Retina (tissue), 1 donor: ENCODE measurements at places on chromosomes 7 and 10.

- DNase-seq = no peak
Observed at GRCh38 chr10:89615112-89615511, 29.9 kb downstream of the PANK1 start.

- no peak for DNase-seq
Observed at GRCh38 chr7:78968951-78969350, 484.5 kb downstream of the MAGI2 start.

GRCh38 chr7:20440472-20441105 lies 109.9 kb downstream of the ITGB8 start:
- DNase-seq = no peak

DNA sequence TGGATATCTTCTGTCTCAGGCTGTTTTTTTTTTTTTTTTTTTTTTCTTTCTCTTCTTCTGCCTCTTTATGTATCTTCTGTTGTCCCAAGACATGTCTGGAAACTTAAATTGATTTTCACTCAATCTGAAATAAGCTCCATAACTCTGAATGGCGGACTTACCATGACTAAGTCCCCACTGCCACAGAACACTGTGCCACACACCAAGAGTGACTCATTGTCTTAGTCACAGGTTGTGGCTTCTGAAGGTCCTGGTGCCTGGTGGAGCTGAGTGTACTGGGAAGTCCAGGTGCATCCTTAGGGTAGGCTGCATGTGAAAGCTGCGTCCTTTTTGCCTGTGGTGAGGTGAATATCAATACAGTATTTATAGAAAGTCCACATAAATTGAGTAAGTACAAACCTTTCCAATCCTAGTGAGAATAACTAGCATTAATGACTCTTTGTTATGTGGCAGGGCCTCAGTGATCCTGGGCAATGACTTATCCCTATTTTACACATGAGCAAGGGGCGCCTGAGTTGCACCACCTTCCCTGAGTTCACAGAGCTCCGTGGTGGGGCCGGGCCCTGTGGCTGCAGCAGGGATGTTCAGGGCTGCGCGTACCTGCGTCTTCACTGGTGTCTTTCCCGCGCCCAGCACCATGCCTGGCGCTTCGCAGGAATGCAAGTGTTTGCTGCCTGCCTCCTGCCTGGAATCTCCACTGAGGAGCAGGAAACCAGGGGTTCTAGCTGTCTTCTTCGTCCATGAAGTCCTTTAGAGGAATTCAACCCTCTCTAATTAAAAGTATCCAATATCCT lies 4.3 kb downstream of the PFKP start:
- no peak for DNase-seq

GRCh38 chr7:148290538-148290937 lies 300.0 kb upstream of the C7orf33 start:
- no peak for DNase-seq

DNA sequence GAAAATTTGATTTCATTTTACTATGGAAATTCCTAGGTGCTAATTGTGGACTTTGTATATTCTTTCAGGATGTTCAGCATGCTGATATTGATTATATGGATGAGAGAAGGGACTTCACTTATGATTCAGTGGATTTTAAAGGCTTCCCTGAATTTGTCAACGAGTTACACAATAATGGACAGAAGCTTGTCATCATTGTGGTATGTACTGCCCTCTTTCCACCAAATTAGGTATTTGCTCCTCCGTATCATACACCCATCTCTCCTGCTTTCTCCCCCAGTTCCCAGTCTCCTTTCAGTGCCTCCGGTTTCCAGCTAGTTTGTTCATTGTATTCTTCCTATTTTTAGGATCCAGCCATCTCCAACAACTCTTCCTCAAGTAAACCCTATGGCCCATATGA lies 34.6 kb downstream of the MGAM start:
- DNase-seq = no peak

- DNase-seq = no peak
Observed at GRCh38 chr7:1220977-1221745, 11.5 kb upstream of the UNCX start.

DNA sequence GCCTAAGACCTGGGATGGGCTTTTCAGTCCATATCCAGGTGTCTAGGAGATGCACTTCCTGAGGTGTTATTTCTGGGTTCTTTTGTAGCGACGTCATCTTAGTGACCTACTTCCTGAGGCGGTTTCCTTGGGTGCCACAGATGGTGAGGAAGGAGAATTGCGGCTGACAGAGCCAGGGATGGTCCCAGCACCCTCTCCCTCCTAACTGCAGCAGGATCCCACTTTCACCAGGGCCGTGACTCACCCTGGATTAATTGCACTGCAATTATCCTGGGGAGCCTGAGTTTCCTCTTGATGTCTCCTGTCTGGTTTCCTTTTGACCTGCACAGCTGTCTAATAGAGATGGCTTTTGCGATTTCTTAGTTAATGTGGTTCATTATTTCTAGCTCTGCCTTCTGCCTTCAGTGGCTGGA lies 271.7 kb downstream of the TCF7L2 start:
- DNase-seq = no peak

GRCh38 chr10:119410361-119411116 lies 132.0 kb downstream of the RGS10 start:
- no peak for DNase-seq

DNA sequence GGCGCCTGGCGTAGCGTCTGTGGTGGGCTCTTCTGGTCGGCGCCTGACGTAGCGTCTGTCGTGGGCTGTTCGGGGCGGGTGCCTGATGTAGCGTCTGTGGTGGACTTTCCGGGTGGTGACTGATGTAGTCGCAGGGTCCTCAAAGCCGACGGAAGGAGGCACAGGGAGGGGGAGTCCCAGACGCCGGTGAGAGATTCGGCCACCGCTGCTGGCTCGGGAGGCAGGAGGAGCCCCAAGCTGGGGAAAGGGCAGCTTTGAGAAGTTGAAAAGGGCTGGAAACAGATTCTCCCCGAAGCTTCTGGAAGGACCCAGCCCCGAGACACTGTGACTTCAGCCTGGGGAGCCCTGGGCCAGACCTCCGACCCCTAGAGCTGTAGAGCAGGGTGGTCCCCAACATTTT lies 105.7 kb downstream of the DNAJB6 start:
- DNase-seq = no peak

DNA sequence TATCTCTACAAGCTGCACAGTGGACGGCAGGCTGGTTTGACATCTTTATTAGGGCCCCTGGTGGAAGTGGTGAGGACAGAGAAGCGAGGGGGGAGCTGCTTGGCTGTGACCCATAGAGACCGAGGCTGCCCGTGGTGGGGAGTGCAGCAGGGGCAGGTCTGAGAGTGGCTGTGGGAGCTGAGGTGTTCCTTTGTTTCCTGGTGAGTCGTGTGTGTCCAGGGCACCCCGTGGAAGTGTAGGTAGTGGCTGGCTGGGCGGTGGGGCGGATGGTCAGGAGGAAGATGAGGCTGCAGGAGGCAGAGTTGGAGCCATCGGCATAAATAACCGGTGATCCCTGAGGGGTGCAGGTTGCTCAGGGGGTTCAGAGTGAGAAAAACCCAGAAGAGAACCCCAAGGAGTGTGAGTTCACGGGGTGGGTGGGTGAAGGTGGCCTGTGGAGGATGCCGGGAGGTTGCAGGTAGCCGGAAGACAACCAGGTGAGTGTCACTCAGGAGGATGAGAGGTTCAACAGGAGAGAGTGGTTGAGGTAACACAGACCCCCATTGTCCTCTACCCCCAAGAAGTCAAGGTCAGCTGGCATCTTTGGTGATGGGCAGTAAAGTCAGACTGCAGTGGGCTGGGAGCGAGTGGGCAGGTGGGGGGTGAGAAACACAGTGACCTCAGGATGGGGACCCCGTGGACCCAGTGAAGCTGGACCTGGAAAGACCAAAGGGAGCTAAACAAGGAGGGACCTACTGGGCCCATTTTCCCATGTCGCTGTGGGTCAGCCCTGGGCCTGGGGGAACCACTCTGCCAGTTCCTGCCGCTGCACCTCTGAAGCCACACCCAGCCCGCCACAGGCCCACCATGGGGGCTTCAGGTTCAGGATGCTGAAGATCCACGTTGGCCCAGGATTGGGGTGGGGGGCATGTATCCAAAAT lies 7.8 kb downstream of the ATP6V0E2 start:
- no peak for DNase-seq
